Stimulated activated CD8-positive, alpha-beta memory T cell treated with anti-CD3 and anti-CD28 coated beads, Interleukin-2, amount 100 ng/mL, for 1 hour (primary cell): ENCODE measurements at places on chromosomes 2 and 18.

- no peak for DNase-seq
These were observed 512.9 kb upstream of the ID2 start for GRCh38 chr2:8168876-8169424.

DNA sequence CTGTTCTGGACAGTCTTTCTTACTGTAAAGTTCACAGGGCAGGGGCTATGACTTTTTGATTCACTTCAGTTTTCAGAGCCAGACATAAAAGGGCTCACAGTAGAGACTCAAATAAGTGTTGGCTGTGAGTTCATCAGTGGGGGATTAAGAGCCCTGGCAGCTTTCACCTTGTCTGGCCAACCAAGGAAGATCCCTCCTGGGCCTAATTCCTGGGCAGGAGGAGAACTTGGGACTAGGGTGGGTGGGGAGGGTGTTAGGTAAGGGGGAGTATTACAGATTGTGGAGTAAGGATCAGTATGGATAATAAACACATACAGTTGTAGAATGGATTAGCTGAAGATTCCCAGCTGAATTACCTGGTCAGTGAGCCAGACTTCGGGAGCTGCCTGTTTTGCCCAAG lies 904 bp upstream of the SFXN5 start:
- no peak for DNase-seq

DNA sequence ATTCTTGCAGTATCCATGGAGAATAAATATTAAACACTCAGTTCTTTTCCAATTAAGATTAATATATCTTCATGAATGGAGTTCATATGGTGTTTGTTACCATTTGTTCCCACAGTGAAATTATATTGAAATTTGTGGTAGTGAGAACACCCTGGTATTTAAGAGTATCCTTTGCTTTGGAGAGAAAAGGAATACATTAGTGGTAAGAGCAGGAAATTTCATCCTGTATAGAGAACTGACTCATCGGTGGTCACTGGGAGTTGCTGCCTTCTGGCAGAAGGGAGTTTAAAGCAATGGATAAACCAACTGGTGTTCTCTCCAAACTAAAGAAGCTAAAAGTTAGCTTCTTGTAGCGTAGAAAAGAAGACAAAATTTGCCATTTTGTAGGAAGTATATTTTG lies 107.3 kb downstream of the MYO1B start:
- DNase-seq, result no peak

DNA sequence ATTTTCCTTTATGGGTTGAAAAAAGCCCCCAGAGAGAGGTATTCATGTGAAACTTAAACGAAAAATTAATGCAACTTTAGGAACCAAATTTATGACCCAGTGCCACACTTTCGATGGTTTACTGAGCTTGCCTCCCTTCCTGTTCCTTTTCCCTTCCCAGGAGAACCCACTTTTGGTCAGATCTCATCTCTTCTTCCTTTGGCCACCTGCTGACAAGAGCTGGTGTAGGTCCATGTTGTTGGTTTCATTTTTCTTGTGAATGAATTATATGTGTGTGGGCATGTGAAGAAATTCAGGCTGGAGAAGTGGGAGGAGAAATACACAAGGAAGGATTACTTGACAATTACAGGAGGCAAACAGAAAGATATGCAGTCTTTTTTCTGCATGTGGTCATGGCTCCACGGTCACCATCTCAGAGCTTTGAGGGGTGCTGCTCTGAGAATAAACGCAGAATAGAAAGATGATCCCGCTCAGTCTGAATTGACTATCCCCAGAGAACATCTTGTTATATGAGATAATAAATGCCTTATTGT lies 111.3 kb upstream of the TCF4 start:
- no peak for DNase-seq

- DNase-seq, result no peak
These were observed 64.5 kb downstream of the LYPD6 start for GRCh38 chr2:149394864-149395263.

- no peak for DNase-seq
These were observed 401.0 kb downstream of the SETBP1 start for GRCh38 chr18:45081566-45082181.

- no peak for DNase-seq
These were observed 1.8 kb downstream of the KIF5C start for GRCh38 chr2:148876595-148877402.

DNA sequence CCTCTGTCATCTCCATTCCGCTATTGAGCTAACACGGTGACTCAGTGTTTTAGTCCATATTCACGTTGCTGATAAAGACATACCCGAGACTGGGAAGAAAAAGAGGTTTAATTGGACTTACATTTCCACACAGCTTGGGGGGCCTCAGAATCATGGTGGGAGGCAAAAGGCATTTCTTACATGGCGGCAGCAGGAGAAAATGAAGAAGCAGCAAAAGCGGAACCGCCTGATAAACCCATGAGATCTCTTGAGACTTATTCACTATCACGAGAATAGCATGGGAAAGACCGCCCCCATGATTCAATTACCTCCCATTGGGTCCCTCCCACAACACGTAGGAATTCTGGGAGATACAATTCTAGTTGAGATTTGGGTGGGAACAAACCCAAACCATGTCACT lies 22.6 kb upstream of the CXXC1 start:
- DNase-seq, result no peak

DNA sequence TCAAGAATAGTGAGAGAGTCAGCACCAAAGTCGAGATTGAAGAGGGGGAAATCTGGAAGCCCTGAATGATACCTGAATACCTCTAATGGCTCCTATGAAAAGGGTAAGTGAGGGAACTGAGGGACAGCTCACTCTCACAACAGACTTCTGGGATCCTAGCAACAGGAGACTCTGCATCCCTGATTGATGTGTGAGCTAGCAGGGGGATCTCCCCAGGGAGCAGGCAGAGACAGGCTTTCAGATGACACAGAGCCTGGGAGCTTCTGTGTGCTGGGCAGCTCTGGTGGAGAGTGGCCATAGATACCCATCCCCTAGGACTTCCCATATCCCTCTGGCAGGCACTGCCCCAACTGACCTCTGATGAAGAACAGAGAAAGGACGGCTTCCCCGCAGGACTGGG lies 206.2 kb downstream of the EXOC6B start:
- no peak for DNase-seq
